ENCODE measurements at places on chromosomes 4 and X.

GRCh38 chr4:100360211-100360610 is 157.6 kb downstream of the EMCN start:
- DNase-seq: no peak

- no peak for DNase-seq
These were observed 11.5 kb downstream of the FGB start for GRCh38 chr4:154574311-154574710.

DNA sequence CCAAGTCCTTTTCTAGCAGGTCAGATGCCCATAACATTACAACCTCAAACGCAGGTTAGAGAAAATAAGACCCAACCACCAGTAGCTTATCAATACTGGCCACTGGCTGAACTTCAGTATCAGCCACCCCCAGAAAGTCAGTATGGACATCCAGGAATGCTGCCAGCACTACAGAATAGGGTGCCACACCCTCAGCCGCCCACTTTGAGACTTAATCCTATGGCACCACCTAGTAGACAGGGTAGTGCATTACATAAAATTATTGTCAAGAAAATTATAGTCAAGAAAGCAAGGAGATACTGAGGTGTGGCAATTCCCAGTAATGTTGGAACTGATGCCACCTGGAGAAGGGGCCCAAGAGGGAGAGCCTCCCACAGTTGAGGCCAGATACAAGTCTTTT is 19.9 kb upstream of the TRIM61 start:
- DNase-seq: no peak

DNA sequence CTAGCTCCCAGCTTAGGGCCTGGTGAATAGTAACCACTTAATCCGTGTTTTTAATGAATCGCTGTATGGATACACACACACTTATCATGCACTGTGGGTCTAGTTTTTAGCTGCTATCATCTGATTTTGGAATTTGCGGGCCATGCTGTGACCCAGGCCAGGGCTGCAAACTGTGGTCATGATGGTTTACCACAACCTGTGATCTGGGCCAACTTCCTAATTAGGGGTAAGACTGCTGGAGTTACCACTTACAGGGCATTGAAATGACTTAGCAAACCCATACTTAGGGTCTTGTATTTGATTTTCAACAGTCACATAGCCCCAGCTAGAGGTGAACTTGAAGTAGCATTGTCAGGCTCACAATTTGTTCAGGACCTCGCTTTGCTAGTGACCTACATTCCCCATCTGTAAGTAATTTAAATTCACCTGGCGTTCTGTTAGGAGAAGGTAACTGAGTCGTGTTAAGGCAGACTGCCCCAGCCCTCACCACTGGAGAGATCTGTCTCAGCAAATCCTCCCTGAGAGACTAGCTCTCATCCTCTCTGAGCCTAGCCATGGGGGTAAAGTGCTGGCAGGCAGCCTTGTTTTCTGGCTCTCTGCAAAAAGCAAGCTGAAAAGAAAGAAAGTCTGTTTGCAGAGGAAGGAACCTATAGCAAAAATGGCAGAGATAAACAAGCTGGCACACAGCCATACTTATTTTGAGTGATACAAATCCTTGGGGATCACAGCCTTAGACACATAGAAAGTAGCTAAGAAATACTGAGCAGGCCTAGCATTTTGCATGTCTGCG is 33.8 kb upstream of the EGFL6 start:
- no peak for DNase-seq

GRCh38 chr4:82618103-82618720 is 56.4 kb upstream of the TMEM150C start:
- no peak for DNase-seq

DNA sequence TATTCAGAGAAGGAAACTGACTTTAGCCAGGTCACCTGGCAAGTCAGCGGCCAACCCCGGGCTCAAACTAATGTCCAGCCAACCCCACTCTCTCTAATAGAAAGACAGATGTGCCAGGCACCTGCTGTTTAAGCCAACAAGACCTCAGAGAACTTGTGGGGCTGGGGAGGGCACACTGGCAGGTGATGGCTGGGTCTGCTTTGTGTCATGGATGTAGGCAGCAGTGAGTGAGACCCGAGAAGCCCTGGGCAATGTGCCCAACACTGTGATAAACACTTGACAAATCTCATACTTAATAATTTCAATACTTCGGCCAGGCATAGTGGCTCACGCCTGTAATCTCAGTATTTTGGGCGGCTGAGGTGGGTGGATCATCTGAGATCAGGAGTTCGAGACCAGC is 9.0 kb upstream of the CD99L2 start:
- DNase-seq: no peak

- no peak for DNase-seq
These were observed 1.9 kb downstream of the SOWAHD start for GRCh38 chrX:119760026-119760877.

GRCh38 chrX:39869846-39870601 is 227.7 kb downstream of the BCOR start:
- peak; percentile 64 for DNase-seq

DNA sequence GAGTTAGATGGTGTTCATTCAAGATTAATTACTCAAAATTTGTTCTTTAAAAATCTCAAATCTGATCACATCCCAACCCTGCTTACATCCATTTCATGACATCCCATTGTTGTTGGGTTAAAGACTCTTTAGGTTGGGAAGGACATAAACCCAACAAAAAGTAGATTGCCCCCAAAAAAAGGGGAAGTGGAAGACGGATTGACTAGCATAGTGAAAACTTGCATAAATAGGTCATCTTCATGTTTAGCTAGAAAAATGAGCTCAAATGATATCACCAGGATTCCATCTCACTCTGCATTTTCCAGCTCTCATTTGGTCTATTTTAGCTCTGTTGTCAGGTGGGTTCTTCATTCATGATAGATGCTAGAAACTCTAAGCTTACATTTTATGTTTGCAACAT is 18.5 kb upstream of the TET2 start:
- DNase-seq: no peak

- peak; percentile 36 for DNase-seq
These were observed at the start of gene WAS for GRCh38 chrX:48683411-48683982. Gene WAS (plus strand): TSS chrX:48683799. CDS start chrX:48683854, 55 bp downstream.

DNA sequence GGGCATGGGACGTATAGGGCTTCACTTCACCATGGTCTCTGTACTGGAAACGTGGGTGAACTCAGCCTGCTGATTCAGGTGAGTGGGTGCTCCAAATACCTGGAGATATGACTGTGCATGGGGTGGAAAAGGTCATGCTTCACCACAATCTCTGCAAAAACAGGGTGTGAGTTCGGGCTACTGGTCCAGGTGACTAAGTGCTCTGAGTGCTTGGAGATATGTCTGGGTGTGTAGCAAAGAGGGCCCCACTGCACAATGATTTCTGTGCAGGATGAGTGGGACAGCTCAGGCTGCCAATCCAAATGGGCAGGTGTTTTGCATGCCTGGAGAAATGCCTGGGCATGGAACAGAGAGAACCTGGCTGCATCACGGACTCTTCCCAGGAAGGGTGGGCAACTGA is 11.2 kb upstream of the CPXCR1 start:
- DNase-seq: no peak

DNA sequence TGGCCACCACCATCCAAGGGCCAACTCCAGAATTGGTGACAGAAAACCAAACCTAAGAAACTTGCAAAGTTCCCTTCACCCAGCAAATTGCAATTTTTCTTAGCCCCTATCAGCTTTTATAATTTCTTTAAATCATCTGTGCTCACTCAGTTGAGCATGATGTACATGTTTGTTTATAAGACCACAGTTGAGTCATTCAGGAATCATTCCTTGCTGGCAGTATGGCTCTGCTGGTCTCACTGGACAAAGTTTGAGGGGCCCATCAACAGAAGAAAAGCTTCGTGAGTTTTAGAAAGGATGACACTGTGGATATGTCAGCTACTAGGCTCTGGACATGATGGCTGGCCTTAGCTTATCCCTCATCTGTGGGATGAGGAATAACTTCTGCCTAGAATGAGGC is 4.0 kb downstream of the TRPC5 start:
- no peak for DNase-seq

- peak; percentile 95 for DNase-seq
These were observed at the start of gene FAM53A for GRCh38 chr4:1683736-1684505. Gene FAM53A (minus strand): TSS chr4:1684313. CDS start chr4:1668741, 15,572 bp downstream.

DNA sequence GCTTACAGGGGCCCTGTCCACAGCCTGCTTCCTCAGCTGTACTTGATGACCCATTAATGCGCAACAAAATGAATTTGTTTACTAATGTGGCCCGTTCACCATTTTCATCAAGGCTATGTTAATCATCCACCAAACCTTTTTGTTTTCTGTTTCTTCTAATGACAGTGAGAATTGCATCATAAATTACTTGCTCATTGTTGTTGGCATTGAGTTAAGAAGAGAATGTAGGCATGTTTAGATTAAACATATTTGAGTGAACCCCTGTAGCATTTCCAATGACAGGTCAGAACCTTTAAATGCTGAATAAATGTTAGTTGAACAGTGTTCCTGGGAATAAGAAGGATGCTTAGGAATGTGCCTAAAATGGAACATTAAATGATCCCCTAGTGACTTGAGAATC is 183.4 kb downstream of the SPRY1 start:
- DNase-seq: no peak

GRCh38 chrX:9874483-9874882 is 88.3 kb downstream of the SHROOM2 start:
- no peak for DNase-seq

- no peak for DNase-seq
These were observed 1798.9 kb downstream of the PCDH7 start for GRCh38 chr4:32519060-32519459.

GRCh38 chr4:155012469-155012868 is 196.0 kb upstream of the NPY2R start:
- no peak for DNase-seq

DNA sequence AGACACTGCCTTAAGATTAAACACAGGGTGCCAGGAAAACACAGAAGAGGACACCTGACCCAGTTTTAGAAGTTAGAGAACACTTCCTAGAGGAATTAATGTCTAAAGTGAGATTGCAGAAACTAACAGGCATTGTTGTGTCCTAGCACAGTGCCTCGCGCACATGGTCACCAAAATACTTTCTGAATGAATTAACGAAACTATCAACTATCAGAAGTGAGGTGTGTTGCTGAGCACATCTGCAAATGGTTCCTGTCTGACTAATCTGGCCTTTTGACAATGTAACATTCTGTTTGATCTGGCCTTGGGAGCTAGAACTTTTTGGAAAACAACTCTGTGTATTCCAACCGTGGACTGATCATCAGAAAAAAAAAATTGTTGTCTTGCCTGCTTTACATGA is 556.8 kb upstream of the LCORL start:
- no peak for DNase-seq

DNA sequence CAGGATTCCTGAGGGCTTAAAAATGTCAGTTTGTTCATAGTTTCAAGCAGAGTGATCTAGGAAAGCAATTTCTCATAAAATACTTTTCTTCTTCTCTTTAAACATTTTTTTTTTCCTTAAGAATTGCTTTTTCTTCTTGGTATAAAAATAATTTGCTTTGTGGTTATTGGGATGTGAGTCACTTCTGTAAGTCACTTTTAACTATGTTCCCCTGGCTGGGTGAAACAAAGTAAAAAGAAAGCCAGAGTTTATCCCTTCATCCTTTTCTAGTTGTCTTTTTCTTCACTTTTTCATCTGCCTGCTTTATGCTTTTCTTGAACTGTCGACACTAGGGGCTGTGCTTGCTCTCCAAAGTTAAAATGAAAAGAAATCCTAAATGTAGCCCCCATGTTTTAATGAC is 33.5 kb downstream of the ARSJ start:
- DNase-seq: no peak

DNA sequence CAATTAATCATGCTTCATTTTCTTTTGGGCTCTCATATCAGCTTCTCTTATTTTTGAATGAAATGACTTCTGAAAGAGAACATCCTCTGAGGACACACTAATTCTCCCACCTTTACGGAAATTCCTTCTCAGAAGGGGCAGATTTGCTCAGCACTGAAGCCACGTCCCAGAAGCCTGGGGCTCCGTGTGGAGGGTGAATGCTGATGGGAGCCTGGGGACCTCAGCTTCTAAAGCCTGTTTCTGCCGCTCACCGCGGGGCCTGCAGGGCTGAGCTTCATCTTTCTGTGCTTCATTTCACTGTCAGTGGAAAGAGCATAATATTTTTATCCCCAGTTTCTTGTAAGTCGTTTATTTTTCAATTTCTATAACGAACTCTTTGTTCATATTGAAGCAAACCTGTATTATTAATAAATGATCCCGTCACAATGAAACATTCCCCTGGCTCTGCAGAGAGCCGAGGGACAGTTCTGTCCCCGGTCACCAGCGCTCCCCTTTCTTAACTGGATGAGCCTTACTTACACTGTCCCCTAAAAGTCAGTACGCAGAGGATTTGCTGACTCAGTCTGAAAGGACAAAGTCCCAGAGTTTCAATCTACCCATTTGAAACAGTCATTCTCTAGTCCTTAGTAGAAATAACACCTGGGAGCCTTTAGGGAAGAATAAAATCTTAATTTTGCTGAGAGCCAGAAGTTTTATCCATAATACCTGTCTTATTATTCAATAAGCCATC is 364.6 kb upstream of the FAT1 start:
- DNase-seq: no peak

DNA sequence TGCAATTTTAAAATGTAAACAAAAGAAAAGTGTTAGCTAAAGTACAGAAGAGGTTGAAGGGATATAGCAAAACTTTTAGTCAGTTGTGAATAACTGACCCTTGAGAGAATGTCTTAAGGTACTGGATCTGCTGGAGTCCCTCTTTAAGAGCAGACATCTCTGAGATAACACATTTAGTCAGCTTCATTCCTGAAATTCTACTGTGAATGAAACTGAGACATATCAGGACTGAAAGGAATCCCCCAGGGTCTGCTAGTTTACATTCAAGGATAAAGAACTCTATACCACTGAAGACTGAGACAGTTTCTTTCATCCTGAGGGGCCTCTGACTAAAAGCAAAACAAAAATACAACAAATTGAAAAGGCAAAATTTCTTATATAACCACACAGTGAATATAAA is 54.4 kb downstream of the PGRMC1 start:
- DNase-seq: no peak

DNA sequence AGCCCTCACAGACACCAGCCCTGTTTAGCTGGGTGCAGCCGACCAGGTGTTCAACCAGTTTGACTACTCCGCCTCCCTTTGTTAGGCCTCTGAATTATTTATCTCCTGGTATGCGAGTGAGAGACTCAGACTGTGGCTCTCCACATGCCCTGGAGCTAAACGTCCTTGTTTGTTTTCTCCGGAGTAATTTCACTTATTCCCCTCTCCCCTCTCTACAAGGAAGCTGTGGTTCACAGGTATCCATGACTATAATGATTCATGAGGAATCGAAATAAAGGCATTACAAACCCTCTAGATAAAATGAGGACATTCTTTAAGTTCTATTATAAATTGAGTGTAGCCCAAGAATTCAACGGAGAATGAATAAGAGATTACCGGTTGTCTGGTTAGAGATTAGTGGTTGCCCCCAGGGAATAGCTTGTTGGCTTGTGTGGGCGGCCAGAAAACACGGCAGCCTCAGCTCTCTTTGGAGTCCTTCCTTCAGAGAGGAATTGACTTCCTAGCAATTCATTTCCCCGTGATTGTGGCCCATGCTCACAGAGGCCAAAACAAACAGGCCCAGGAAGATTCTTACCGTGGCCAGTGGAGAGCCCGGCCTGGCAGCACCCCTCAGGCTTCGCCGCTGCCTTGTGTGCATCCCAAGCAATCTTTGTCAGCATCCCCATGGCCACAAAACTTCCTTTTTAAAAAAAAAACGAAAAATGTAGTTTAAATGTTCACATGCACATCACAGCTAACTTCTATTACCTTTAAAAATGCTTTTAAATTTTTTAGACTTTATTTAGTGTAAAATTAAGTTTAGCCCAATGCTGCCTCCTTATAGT is 60.2 kb upstream of the CBR4 start:
- no peak for DNase-seq
